Endothelial cell of umbilical vein (primary cell): ENCODE measurements at places on chromosomes 12 and 14. TPM values are rescaled to one million over a fixed set of nuclear protein-coding genes. Genes with fewer than 3 reads are reported as not detected.

GPR132 gene
- polyA plus RNA-seq: not detected in 2 replicates

AGAP2 gene
- polyA plus RNA-seq: 0.04 and 0.05 TPM in 2 replicates

ZFYVE21 gene
- polyA plus RNA-seq: 98.3 and 126 TPM in 2 replicates

TRMT61A gene
- polyA plus RNA-seq: 10.6 and 12.8 TPM in 2 replicates

NR2C1 gene
- 15.6 and 21.0 TPM in 2 replicates for polyA plus RNA-seq

SYCP3 gene
- polyA plus RNA-seq: not detected in 2 replicates

ANKRD33 gene
- polyA plus RNA-seq: 0.80 and 0.92 TPM in 2 replicates

METTL3 gene
- 80.2 and 85.3 TPM in 2 replicates for polyA plus RNA-seq

C1S gene
- polyA plus RNA-seq: 0.16 and 0.32 TPM in 2 replicates

RTN1 gene
- 0.10 and 0.11 TPM in 2 replicates for polyA plus RNA-seq

SPTB gene
- polyA plus RNA-seq: 0.02 and 0.03 TPM in 2 replicates

BHLHE41 gene
- polyA plus RNA-seq: 0.03 and 0.12 TPM in 2 replicates

SERPINA9 gene
- not detected in 2 replicates for polyA plus RNA-seq

TMCC3 gene
- 9.1 and 13.5 TPM in 2 replicates for polyA plus RNA-seq

STAB2 gene
- 0.01 TPM in 1 of 2 replicates, not detected in the other for polyA plus RNA-seq

KCNMB4 gene
- 2.0 and 2.4 TPM in 2 replicates for polyA plus RNA-seq

SYT10 gene
- polyA plus RNA-seq: not detected in 2 replicates

WNT5B gene
- polyA plus RNA-seq: 0.18 TPM in 1 of 2 replicates, not detected in the other

RNU4-1 gene
- under 0.01 TPM in 2 replicates for polyA plus RNA-seq

PZP gene
- polyA plus RNA-seq: 0.72 and 0.73 TPM in 2 replicates

LMBR1L gene
- polyA plus RNA-seq: 78.3 and 99.1 TPM in 2 replicates

TRIAP1 gene
- polyA plus RNA-seq: 18.0 and 26.1 TPM in 2 replicates

FIGNL2 gene
- polyA plus RNA-seq: 1.4 and 1.5 TPM in 2 replicates

LRRC23 gene
- polyA plus RNA-seq: 2.8 and 3.1 TPM in 2 replicates
